EL (cell line): ENCODE measurements at places on chromosomes 3 and 15.

DNA sequence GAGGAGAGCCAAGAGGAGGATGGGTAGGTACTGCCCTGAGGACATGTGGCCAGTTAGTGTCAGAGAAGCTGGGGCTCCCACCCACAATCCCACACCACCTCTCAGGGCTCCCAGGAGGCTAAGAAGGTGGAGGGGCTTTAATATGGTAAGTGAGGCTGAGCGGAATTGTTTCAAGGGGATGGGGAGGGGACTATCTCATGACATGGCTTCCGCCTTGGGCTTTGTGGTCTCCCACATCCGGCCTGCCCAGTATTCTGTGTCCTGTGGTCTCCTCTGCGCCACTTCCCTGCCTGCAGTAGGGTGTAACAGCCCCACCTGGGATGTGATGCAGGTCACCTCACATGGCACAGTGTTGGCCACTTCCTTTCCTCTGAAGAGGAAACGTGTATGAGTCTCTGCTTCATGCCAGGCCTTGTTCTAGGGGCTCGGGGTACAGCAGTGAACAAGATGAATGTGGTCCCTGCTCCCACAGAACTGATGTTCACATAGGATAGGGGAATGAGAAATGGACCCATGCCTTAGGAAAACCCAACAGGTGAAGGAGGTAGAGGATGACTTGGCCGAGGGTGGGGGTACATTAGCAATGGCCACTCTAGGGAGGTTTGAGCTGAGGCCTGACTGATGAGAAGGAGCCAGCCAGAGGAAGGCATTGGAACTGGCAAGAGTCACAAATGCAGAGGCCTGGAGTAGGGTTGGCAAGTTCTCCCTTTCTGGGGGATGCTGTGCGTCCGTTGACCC, 3.2 kb downstream of the NEIL1 start:
- DNase-seq = no peak

GRCh38 chr3:60743631-60744164, 507.6 kb downstream of the FHIT start:
- no peak for DNase-seq

- no peak for DNase-seq
These were observed 19.6 kb downstream of the HSPBAP1 start for GRCh38 chr3:122773944-122774509.

- no peak for DNase-seq
These were observed 21.1 kb upstream of the EXOG start for GRCh38 chr3:38474928-38475605.

DNA sequence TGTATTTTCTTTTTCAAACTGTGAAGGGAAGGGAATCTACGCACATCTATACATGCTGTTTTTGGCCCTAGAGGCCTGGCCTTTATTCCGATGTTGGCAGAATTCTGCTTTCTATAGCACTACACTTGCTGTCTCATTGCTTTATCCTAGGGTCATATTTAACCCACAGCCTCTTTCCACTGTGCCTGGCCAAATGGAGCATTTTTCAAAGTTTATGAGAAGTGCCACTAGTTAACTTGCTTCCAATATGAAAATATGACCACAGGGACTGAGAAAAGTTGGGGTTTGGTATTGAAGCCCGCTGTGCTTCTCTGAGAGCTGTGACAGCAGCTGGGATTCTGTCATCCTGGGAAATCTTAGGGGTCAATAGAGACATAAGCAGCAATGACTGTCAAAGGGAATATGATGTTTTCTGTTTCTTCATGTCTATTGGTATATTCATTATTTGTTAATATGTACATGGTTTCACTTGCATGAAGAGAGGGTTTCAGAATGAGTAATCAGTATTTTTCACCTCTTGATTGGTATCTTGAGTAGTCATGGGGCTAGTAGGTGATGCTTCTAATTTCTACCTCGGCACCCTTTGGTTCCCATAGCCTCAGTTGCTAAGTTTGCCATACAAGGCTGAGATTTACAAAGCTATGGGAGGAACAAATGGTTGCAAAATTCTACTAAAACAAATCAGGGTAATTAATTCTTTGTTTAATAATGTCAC, 275.8 kb upstream of the RBMS3 start:
- no peak for DNase-seq

DNA sequence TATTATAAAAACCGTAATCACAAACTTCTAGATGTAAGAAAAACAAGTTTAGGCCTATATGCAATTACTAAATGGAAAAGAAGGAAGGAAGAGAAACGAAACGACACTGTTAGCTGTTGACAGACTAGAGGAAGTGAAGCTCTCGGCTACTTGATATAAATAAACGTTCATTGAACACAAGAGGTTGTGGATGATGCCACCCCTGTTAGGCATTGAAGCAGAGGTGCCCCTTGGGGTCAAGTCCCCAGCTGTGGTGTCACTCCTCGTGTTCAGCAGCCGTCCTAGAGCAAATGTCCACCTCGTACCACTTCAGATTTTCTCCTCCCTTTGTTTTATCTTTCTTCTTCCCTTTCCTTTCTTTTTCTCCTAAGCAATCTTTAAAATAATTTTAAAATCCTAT, 146.5 kb upstream of the UBE2E1 start:
- DNase-seq = no peak

DNA sequence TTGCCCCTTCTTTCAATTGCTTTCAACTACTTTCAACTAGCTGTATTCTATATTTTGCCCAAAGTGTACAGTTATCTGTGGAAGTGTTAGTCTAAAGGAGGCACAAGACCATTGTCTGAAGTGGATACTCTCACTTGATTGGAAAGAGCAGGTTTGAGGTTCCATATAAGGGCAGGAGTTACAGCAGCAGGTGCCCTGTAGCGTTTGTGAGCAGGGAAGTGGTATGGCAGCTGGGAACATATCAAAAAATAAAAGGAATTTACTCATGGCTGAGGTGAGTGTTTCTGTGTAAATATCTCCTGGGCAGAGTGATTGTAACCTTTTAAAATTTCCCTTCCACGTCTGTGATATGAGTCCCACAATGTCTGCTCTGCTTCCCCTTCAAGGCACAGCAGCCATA, 38.5 kb upstream of the DNAJC13 start:
- no peak for DNase-seq

- DNase-seq = no peak
These were observed 157.4 kb downstream of the AGBL1 start for GRCh38 chr15:86237111-86237500.

- peak; percentile 68 for DNase-seq
These were observed 1.1 kb downstream of the CMTM7 start for GRCh38 chr3:32392536-32393302.
